ENCODE measurements at places on chromosomes 2 and 18.

DNA sequence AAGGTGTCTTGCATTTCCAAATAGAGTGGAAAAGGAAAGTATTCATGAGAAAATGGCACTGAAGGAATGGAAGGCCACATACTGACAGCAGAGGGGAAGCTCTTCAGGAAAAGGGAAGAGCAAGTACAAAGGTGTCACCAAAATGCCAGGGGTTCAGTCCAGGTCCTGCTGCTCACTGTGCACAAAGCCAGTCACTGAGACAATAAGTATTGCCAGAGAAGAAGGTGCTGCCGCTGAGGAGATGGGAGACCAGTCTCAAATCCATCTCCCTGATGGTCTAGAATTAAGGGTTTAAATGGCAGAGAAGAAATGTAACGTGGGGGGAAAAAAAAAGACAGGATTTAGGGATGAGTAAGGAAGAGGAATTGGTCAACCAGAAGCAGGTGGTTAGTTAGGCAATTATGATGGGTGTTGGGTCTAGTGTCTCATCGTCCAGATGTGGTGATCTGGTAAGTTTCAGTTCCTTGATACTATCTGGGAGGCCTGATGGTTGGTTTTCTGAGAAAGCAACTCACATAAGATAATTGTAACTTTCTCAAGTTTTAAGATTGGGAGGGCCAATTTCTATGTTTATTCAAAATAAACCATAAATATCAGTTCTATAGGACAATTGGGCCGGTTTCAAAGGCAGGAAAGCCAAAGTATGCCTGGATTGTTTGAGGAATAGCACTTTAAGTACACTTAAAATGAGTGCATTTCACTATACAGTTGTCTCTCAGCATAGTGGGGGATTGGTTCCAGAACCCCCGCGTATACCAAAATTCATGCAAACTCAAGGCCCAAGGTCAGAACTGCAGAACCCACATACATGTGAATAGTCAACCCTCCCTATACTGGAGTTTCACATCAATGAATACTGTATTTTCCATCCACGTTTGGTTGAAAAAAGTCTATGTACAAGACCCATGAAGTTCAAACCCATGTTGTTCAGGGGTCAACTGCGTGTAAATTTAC is 109.1 kb upstream of the DNAJC10 start:
- no peak for DNase-seq

- no peak for DNase-seq
Observed at GRCh38 chr18:39271654-39272053, 1706.1 kb upstream of the CELF4 start.

GRCh38 chr2:172701250-172701649 is 34.4 kb upstream of the RAPGEF4 start:
- DNase-seq, result no peak

DNA sequence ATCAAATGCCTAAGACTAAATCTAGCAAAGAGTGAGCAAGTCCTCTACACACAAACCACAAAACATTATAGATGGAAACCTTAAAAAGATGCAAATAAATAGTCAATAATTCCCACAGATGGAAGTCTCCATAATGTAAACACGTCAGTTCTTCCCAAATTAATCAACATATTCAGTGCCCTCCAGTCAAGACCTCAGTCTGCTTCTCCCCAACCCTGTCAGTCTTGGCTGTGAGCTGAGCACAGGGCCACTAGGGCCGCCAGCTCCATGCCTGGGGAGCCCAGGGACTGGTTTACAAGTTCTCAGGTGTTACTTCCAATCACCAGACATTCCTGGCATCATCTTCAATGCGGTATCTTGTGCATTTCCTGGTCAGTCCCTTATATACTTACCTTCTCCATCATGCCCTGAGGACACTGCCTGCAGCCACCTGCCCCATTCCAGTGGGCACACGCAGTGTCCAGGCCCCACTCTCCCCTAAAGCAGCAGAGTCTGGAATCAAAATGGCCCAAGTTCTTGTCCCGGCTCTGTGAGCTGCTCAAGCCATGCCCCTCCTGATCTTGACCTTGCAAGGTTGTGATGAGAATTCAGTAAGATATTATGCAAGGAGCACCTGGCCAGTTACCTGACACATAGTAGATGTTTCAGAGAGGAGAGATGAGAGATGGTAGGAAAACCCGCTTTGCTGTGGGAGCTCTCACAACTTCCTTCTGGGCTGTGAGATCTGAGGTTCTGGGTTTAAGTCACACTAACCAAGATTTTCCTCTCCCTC is 207.9 kb upstream of the RAB6C start:
- DNase-seq, result no peak

DNA sequence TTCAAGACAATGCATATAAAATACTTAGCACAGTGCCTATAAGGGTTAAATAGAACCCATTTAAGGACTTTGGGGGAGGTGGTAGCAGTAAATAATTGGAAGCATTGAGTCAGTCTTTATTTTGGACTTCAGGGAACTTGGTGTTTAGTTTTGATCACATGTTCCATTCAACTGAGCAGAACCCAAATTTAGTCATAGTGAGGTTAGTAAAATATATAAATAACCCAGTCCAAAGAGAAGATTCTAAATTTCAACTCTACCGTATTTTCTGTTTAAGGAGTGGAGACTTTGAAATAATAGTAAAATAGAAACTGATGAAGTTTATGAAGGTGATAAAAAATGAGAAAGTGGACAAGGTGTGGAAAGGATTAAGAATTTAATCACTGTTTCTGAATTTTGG is 19.7 kb downstream of the TWSG1 start:
- DNase-seq, result no peak

DNA sequence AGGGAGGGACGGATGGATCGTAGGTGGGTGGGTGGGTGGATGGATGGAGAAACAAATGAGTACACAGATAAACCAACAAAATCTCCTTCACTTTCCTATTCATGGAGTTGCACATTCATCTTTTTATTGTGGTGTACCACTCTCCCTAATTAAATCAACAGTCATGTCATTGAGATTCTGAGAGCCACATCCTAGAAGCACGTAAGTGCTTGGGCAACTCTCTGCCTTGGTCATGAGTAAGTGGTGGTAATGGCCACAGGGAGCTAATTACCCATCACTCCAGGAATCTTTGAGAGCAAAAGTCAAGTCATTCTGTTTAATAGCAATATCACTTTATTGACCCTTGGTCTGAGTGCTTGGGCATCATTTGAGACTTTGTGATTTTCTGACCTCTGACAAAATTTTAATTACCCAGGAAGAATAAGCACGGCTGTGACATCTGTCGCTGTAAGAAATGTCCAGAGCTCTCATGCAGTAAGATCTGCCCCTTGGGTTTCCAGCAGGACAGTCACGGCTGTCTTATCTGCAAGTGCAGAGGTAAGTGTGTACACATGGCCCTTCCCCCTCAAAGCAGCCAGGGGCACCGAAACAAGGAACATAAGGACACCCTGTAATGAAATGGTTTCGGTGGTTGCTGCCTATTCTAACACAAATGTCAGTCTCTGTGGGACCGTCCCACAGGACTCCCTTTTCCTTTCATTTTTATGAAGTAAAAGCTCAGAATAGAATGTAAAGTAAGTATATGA is 85.9 kb downstream of the FEZ2 start:
- no peak for DNase-seq

- no peak for DNase-seq
Observed at GRCh38 chr2:99634234-99634633, 144.4 kb upstream of the REV1 start.
